ENCODE measurements at places on chromosomes 6 and 20. TPM values are rescaled to one million over a fixed set of nuclear protein-coding genes. Genes with fewer than 3 reads are reported as not detected.
A peak's percentile ranks its signal among the peaks of the same experiment; 100 is the strongest.

DNA sequence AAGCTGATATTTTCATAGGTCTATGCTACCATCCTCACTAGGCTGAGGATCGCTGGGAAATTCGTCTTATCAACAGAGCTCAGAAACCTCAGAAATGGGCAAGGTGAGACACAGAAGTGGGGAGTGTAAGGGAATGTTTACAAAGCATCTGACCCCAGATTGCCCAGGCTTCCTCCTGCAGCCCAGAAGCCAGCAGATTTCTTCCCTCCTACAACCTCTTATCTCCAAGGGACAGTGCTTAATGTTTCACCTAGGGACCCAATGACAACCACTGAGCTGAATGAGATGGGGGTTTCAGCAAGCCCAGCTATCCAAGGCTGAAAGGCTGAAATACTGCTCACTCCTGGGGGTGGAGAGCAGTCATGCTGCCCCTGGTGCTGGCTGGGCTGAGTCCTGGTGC, 52.4 kb upstream of the TBC1D7 start:
- DNase-seq: no peak

DNA sequence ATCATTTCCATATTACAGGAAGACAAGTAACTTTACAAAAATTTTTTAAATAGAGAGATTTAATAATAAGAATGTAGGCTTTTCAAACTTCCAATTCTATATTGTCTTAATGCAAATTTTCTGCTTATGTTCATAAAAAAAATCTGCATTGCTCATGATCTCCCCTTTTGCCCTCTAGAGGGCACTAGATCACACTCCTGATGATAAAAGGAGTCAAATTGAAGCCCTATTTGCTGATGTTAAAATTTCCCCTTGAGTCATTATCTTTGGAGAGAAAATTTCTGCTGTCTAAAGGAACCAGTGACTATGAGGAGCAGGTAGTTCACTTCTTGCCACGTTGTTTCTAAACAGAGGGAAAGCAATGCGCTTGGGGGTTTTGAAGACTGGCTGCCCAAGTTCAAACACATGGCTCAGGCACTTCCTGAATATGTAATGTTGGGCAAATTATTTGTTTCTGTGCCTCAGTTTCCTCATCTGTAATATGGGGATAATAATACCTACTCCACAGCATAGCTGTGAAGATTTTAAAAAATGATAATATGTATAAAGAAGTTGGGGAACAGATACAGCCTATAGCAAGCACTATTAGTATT, 874.2 kb downstream of the TFAP2A start:
- DNase-seq: no peak

- no peak for DNase-seq
These were observed 81.6 kb downstream of the MRPL14 start for GRCh38 chr6:44045672-44046015.

The HBS1L gene
- total RNA-seq: 9.8 TPM

DNA sequence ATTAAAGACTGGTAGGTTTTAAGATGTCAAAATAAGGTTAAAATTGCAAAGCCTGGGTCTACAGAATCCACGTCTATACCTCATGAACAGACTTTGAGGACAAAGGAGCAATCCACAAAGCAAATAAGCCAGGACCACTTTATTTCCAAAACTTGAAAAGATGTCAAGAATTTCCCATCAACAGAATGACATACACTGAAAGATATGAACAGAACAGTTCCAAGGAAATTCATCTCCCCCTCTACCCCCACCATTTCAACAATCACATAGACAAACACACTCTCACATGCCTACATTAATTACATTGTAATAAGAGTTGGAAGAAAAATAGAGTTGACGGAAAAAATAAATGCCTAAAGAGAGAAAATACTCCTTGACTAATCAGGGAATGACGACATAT, 45.2 kb upstream of the NHSL1 start:
- no peak for DNase-seq

The TBXT gene
- not detected for total RNA-seq

DNA sequence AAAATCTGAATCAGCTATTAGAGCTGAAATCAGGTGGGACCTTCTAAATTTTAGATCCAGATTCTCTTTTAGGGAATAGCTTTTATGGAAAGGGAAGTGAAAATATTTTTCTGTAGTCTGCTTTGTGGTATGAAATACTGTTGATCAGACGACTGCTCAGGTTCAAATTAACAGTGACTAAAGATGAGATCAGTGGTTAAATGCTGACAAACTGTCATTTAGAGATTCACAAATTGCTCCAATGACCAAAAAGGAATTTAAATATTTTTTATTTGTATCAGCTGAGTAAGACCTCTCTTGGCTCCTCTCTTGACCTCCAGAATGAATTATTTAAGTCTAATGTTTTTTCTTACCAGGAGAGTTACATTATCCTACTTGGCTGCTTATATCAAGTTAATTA, 77.3 kb downstream of the KCNQ5 start:
- no peak for DNase-seq

DNA sequence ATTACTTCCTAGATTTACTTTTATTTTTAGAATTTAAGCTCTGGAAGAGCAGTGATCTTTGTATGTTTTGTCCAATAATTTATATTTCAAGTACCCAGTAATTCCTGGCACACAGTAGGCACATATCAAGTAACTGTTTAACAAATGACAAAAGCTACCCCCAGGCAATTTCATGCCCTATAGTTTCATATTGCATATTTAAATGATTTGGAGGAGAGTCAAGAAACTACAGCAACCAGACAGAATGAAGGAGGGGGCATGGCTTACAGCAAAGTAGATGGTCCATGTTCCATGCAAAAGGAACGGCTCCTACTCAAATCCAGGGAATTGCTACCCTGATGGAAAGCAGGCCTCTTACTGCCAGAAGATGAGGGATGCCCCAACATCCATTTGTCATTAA, 113.5 kb downstream of the ARHGAP18 start:
- DNase-seq: no peak

GRCh38 chr6:142409794-142410193, 108.0 kb downstream of the ADGRG6 start:
- no peak for DNase-seq

- no peak for DNase-seq
These were observed 5.3 kb downstream of the SLC26A8 start for GRCh38 chr6:36019167-36019566.

GRCh38 chr6:75991941-75992340, 80.5 kb downstream of the IMPG1 start:
- no peak for DNase-seq

DNA sequence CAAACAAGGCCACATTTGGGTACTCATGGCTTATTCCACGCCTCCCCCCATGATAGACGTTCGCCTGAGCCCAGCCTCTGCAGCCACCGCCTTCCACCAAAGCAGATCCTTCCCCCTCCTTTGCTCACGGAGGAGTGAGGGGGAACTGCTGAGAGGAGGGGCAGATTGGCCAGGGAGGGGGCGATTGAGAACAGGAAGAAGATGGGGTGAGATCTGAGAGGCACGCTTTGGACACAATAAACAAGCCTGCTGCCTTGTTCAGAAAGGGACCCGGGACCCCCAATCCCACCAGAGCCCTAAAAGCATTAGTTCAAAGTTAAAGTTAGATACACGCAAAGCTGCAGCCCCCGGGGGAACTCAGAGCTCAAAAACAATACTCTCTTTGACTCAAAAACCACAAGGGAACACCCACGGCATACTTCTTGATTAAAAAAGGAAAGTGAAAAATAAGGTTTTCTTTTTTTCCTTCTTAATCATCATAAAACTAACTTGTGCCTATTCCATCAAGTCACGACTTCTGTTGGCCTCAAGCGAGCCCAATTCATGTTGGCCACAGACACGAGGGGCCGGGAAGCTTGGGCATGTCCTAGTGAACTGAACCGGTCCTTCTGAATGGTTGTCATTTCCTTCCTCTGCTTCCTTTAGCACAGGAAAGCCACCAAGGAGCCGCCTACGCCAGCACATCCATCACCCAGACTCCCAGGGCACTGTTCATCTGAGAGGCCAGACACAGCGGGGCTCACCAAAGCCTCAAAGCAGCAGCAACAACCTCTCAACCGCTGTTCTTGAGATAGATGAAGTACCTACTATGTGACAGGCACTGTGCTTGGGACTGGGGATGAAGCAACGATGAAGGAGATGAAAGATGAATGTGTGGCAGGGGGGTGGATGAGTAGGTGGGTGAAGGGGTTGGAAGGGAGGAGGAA, 44.7 kb downstream of the NFATC2 start:
- no peak for DNase-seq

DNA sequence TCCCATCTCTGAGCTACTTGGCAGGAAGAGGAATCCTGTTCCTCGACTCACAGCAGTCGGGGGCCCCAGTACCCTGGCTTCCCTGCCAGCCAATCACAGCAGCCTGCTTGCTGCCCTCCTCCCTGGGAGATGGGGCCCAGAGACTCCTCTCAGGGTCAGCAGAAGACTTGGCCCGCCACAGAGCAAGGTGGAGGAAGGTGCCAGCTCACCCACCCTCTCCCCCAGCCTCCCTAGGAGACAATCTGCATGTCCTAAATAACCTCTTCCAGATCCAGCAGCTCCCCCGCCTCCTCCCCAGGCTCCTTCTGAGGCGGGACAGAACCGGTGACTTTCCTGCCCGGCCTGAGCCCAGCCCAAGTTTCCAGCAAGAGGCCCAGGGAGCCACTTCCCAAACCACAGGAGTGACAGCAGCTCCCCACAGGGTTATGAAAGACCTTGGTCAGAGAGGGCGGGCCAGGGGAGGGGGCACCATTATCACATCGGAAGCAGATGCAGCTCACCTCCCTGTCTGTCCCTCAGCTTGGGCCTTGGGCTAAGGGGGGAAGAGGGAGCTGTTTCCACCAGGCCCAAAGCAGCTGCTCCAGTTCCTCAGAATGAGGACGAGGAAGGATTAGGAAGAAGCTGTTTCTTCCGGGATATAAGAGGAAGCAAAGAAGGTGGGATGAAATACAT, 2.3 kb downstream of the CCND3 start:
- DNase-seq: peak; percentile 74

GRCh38 chr6:2197984-2198383, 47.4 kb downstream of the GMDS start:
- DNase-seq: no peak

DNA sequence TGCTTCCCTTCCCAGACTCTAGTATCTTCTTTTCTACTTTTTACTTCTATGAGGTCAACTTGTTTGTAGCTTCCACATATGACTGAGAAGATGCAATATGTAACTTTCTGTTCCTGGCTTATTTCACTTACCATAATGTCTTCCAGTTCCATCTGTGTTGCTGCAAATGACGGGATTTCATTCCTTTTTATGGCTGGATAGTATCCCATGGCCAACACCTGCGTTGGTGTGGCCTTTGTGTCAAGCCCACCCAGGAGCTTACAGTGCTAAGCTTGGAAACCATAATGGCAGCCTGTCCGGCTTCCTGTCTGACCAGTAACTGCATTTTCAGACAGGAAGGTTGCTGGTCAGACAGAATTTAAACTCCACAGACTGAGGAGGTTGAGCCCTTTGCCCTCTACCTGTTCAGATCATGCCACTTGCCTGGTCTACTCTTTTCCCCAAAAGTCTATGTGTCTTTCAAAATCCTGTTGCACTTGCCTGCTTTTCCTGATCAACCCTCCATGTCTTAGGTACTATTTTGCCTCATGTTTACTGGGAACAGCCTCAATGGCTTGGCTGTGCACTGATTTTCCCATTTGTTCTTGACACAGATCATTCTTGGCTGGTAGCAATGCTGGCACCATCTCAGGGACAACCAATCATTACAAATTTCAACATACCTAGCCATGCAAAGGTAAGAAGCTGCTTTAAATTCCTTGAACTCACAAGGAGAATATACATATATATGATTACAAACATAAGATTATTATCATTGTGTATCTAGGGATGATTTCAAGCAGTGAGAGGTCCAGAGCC, 114.3 kb upstream of the PLEKHG1 start:
- DNase-seq: no peak

GRCh38 chr20:33277471-33278441, 5.3 kb upstream of the BPIFB1 start:
- no peak for DNase-seq

The BFSP1 gene
- total RNA-seq: not detected

The PMEPA1 gene
- 56.8 TPM for total RNA-seq

All from ascending aorta (tissue), 2 donors.